IMR-90 (cell line): ENCODE measurements at places on chromosomes 13 and 19. TPM values are rescaled to one million over a fixed set of nuclear protein-coding genes. Genes with fewer than 3 reads are reported as not detected.

DNA sequence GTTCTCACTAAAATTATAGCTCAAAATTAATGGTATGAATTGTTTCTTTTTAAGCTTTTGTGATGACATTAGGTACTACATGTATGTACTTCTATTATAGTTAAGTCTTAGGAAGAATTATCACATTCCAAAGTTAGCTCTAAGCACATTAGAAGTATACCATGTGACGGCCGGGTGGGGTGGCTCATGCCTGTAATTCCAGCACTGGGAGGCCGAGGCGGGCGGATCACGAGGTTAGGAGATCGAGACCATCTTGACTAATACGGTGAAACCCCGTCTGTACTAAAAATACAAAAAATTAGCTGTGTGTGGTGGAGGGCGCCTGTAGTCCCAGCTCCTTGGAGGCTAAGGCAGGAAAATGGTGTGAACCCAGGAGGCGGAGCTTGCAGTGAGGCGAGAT, 1265.1 kb upstream of the SPRY2 start:
- H3K36me3 ChIP-seq, result no peaks in the 10 kb centered on the region
- H3K27ac ChIP-seq, result no peak overlapping the region
- H3K4me1 ChIP-seq, result no peaks in the 10 kb centered on the region
- no peaks in the 10 kb centered on the region for H3K27me3 ChIP-seq

GRCh38 chr19:2503521-2504109, 27.7 kb downstream of the GADD45B start:
- DNase-seq, result peak; percentile 78
- H3K27ac ChIP-seq, result peak overlapping the region; percentile 17; the same call in 1 of the 2 replicates
- H3K36me3 ChIP-seq, result no peaks in the 10 kb centered on the region
- H3K4me3 ChIP-seq, result no peak overlapping the region

- no peak for DNase-seq
- H3K4me3 ChIP-seq, result no peak overlapping the region
- no peaks in the 10 kb centered on the region for H3K4me1 ChIP-seq
- peaks cover 15% of the 10 kb centered on the region; the same call in 1 of the 2 replicates for H3K36me3 ChIP-seq
These were observed 69.7 kb downstream of the PIBF1 start for GRCh38 chr13:72851678-72852014.

GRCh38 chr13:20995245-20995838, 66.0 kb downstream of the LATS2 start:
- H3K27ac ChIP-seq, result no peak overlapping the region
- H3K4me3 ChIP-seq, result no peak overlapping the region
- peaks cover 42% of the 10 kb centered on the region for H3K36me3 ChIP-seq
- DNase-seq, result no peak

GRCh38 chr13:89796196-89796595, 1551.3 kb upstream of the MIR17HG start:
- H3K36me3 ChIP-seq, result no peaks in the 10 kb centered on the region
- DNase-seq, result no peak
- H3K27me3 ChIP-seq, result no peaks in the 10 kb centered on the region
- no peaks in the 10 kb centered on the region for H3K4me1 ChIP-seq

DNA sequence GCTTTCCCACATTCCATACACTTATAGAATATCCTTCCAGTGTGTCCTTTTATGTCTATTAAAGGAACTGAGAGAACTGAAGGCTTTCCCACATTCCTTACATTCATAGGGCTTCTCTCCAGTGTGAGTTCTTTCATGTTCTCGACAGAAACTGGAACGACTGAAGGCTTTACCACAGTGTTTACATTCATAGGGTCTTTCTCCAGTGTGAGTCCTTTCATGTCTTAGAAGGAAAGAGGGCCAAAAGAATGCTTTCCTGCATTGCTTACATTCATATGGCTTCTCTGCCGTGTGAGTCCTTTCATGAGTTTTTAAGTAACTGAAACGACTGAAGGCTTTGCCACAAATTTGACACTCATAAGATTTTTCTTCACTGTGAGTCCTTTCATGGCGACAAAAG, 22.3 kb downstream of the ZNF44 start:
- H3K27me3 ChIP-seq, result no peaks in the 10 kb centered on the region
- H3K27ac ChIP-seq, result no peak overlapping the region
- no peak for DNase-seq
- H3K4me3 ChIP-seq, result no peak overlapping the region
- H3K4me1 ChIP-seq, result no peaks in the 10 kb centered on the region
- H3K36me3 ChIP-seq, result peaks cover 36% of the 10 kb centered on the region

DNA sequence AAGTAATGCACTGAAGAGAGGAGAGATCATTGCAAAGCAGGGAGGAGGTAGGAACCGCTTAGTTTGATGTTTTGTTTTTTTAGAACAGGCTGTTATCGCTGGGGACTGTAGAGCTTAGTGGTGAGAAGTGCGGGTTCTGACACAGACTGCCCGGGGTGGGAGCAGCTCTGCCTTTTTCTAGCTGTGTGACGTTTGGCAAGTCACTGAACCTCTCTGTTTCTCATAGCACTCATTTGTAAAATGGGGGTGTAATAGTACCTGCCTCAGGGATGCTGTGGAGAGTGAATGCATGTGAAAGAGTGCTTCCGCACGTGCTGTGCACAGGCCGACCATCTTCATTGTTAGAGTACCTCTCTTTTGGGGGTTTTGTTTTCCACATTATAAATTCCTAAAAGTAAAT, 19.3 kb downstream of the PRAM1 start:
- no peak for DNase-seq
- no peaks in the 10 kb centered on the region; the same call in 1 of the 2 replicates for H3K4me1 ChIP-seq
- H3K36me3 ChIP-seq, result peaks cover 65% of the 10 kb centered on the region
- H3K27me3 ChIP-seq, result no peaks in the 10 kb centered on the region
- H3K27ac ChIP-seq, result no peak overlapping the region

DNA sequence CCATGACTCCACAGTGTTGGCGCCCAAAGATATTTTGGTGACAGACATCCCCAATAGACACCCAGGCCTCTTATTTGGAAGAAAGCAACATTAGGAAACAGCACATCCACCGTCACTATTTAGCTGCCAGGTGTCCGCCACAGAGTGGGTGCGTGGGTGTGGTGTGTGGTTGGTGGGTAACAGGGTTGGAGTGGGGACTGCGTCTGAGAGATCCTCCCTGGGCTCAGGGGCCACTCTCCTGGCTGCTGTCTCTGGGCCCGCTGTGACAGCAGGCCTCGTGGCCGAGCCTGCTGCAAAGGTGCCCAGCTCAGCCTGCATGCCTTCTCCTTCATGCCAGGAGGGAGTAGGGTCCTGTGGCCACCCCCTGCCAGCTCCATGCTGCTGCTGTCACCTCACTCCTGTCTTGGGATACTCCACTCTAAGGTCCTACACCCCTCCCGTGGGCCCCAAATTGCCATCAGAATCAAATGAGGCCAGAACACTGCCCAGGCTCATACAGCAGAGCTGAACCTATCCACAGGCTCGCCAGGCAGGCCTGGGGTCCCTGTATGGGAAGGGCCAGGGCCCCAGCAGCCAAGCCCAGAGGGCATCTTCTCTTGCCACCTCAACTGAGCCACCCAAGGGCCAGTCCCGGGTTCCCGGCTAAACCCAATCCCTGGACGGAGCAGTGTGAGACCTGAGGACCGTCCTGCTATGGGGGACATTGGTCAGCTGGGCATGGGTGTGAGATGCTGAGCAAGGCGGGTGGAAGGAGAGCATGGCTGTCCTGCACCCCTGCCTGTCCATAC, 24.7 kb upstream of the TIMM44 start:
- H3K4me3 ChIP-seq, result no peak overlapping the region
- H3K27ac ChIP-seq, result no peak overlapping the region
- H3K27me3 ChIP-seq, result no peaks in the 10 kb centered on the region
- peaks cover 65% of the 10 kb centered on the region for H3K36me3 ChIP-seq
- DNase-seq, result no peak

GRCh38 chr13:99516153-99516929, 15.1 kb downstream of the TM9SF2 start:
- no peaks in the 10 kb centered on the region for H3K27me3 ChIP-seq
- DNase-seq, result no peak
- H3K27ac ChIP-seq, result no peak overlapping the region
- peaks cover 8% of the 10 kb centered on the region for H3K36me3 ChIP-seq

GRCh38 chr13:20121159-20121525, 39.7 kb downstream of the GJA3 start:
- H3K27ac ChIP-seq, result no peak overlapping the region
- H3K27me3 ChIP-seq, result no peaks in the 10 kb centered on the region

The ASPDH gene
- not detected in 2 replicates for total RNA-seq

The ANKRD24 gene
- 0.18 and 0.28 TPM in 2 replicates for total RNA-seq

The MEIOSIN gene
- total RNA-seq, result not detected in 2 replicates

The IGSF23 gene
- under 0.01 TPM in 1 of 2 replicates, not detected in the other for total RNA-seq

The DPP9 gene
- 12.2 and 12.4 TPM in 2 replicates for total RNA-seq

The CPAMD8 gene
- total RNA-seq, result 0.28 and 0.36 TPM in 2 replicates

The NLRP9 gene
- not detected in 2 replicates for total RNA-seq
